ENCODE measurements at places on chromosomes 16 and 17. TPM values are rescaled to one million over a fixed set of nuclear protein-coding genes. Genes with fewer than 3 reads are reported as not detected.

- no peaks in the 10 kb centered on the region for H3K4me1 ChIP-seq
- no peak overlapping the region for H3K27ac ChIP-seq
Measured at GRCh38 chr17:43637563-43638323, 24.0 kb downstream of the MEOX1 start.

DNA sequence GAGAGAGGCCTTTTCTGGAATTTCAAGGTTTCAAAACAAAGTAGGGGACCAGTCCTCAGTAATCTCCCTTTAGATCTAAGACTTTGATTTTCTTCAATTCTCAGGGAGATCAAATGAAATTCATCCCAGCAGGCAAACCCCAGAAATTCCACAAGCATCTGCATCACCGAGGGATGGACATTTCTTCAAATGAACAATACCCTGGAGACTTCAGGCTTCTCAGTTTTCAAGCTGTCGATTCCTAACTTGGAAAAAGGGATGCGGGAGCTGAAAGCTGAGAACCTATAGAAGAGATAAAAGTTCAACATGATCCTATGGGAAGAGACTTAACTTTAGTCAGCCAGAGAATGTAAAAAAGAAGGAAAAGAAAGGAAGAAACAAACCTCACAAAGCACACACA, 296.9 kb upstream of the CDH5 start:
- peaks cover 3% of the 10 kb centered on the region for H3K4me1 ChIP-seq
- no peak overlapping the region for H3K4me3 ChIP-seq
- no peaks in the 10 kb centered on the region for H3K27me3 ChIP-seq
- H3K27ac ChIP-seq = no peak overlapping the region

DNA sequence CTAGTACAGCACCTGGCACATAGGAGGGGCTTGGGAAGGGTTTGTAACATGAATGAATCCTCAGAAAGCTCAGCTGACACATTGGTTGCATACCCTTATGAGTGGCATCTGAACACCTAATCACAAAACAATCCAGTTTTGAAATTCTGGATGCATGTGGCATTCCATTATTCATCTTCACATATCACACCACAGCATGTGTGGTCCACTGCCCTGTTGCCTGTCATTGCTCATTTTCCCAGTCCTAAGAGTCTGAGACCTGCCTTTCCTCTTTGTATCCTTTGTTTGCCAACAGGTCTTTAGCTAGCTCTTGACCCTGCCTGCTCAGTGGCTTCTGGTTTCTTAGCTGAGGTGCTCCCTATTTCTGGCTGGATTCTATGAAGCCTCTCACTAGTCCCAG, 170.8 kb upstream of the ASIC2 start:
- H3K4me3 ChIP-seq = no peak overlapping the region
- no peaks in the 10 kb centered on the region for H3K4me1 ChIP-seq
- no peak for DNase-seq
- no peak overlapping the region for H3K27ac ChIP-seq

DNA sequence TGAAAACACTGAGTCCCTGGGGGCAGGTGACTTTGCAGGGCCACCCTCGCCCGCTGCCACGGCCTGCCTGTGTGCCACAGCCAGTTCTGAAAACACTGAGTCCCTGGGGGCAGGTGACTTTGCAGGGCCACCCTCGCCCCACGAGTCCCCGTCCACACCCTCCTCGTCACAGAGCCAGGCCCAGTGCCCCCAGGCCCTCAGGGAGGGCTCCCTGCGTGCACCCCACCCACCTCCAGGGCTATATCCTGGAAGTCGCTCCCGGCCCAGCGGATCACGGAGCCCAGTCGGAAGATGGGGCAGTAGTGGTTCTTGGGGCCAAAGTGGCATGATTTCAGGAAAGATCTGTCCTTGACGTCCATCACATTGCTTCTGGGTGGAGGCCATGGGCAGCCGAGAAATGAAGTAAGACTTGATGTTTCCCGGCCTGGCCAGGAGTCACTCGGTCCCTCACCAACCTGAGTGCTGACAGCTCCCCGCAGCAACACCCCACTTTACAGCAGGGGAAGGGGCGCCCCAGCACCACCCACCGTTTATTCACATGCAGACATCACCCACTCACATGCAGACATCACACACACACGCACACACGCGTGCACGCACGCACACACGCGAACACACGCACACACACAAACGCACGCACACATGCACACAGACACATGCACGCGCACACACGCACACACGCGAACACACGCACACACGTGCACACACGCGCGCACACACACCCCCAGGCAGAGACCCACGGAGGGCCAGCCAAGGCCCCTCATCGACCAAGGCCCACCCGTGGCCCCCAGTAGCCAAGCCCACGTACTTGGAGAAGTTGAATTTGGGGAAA, 6.5 kb downstream of the P2RX5 start:
- no peak for DNase-seq
- H3K4me3 ChIP-seq = no peak overlapping the region
- H3K4me1 ChIP-seq = no peaks in the 10 kb centered on the region
- no peaks in the 10 kb centered on the region for H3K36me3 ChIP-seq
- no peak overlapping the region for H3K27ac ChIP-seq

GRCh38 chr16:19136549-19137196, 22.9 kb downstream of the ITPRIPL2 start:
- H3K36me3 ChIP-seq = no peaks in the 10 kb centered on the region
- no peak overlapping the region for H3K27ac ChIP-seq
- peaks cover 32% of the 10 kb centered on the region for H3K4me1 ChIP-seq
- peak; percentile 66 for DNase-seq
- no peak overlapping the region for H3K4me3 ChIP-seq

DNA sequence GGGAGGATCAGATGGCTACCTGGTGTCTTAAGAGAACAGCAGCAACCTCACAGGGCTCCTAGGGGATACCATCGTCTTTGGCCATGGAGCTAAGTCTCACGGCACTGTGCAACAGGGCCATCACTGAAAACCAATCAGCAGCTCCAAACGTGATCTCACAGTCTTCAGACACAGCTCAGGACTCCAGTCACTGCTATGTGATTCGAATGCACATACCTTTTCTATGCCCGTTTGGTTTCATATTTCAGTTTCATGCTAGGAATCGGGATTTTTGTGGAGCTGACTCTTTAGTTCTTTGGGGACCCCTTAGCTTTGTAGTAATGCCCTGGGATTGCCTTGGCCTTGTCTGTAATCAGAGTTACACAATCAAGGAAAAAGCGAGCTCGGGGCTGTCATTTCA, 162.8 kb upstream of the CDH11 start:
- no peak for DNase-seq
- no peak overlapping the region for H3K27ac ChIP-seq
- H3K4me1 ChIP-seq = no peaks in the 10 kb centered on the region

DNA sequence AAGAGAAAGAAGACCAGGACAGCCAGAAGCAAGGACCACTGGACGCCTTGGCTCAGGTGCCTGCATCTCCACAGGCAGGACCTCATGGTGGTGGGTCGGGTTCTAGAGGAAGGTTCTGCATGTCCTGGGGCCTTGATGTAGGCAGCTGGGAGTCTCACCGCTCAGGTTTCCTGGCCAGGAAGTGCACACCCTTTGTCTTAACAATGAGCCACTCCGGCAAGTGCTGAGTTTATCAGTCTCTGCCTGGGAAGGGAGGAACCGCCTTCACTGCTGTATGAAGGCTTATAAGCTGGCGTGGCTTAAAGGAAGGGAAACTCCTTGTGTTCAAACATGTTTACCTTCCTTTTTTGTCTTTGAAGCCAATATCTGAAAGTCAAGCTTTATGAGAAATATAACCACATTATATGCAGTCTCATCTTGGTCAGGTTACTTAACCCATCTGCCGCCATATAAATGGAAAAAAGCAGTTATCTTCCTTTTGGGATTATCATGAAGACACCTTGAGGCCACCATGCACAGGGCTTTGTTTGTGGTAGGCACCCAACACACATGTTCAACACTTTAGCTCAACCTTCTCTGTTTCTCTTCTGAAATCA, at the start of gene ST6GALNAC1:
ST6GALNAC1 (minus strand) TSS at position 205 of the 596 bp plus-strand sequence; CDS start at position 86, 119 bp downstream.
- no peak for DNase-seq
- no peaks in the 10 kb centered on the region for H3K4me1 ChIP-seq
- peaks cover 36% of the 10 kb centered on the region for H3K27me3 ChIP-seq

- H3K27ac ChIP-seq = peak overlapping the region; percentile 45
- H3K4me1 ChIP-seq = peaks cover 14% of the 10 kb centered on the region
- peak overlapping the region; percentile 88 for H3K4me3 ChIP-seq
- no peaks in the 10 kb centered on the region for H3K27me3 ChIP-seq
- DNase-seq = peak; percentile 53
Measured at GRCh38 chr17:81666092-81666341, 388 bp downstream of the OXLD1 start.

DNA sequence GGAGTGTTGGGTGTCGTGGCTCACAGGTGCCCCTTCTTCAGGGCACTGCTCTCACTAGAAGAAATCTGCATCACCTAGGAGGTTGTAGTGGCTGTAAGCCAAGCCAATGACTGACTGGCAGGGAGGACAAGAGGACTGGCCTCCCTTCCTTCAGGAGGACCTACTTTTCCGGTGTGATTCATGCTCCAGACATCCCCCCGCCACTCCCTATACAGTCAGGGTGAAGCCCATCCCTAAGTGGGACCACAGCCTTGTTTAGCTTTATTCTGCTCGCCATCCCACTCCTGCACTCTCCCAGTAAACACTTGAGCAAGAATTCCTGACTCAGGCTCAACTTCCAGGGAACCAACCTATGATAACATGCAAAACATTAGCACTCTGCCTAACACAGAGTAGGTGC, 67.0 kb downstream of the PLCG2 start:
- H3K27me3 ChIP-seq = peaks cover 6% of the 10 kb centered on the region
- H3K27ac ChIP-seq = no peak overlapping the region
- DNase-seq = no peak
- H3K36me3 ChIP-seq = no peaks in the 10 kb centered on the region

DNA sequence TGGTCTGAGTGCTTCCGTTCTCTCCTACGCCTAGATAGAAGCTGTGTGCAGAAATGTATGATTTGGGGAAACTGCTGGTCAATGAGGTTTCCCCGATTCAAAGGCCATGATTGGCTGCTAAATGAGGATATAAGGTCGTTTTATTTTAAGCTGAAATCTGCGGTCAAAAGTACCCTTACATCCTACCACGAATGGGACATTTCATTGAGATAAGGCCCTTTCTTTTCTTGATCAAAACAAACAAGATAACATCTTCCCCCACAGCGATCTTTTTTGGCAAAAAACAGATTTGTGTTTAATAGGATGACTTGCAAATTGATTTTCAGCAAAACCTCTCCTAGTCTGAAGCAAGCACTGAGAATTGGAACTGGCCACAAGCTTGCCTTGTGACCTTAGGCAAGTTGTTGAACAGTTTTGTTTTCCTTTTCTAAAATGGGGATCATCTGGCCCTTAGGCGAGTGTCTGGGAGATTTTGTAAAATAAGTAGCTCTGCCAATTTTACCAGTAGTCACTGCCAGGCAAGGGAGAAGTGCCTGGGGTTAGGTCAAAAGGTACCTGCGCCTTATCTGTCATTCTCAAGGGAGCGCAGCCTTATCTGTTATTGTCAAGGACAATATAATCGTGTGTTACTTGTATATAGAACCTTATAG, 635 bp downstream of the SCPEP1 start:
- 0 out of 2 replicates have a peak, but pooled peaks cover 6% of the 10 kb centered on the region for H3K4me1 ChIP-seq
- H3K4me3 ChIP-seq = peak overlapping the region; percentile 88
- no peaks in the 10 kb centered on the region for H3K36me3 ChIP-seq
- H3K27ac ChIP-seq = no peak overlapping the region
- peak; percentile 23 for DNase-seq
- H3K27me3 ChIP-seq = no peaks in the 10 kb centered on the region

GRCh38 chr16:66324815-66325515, 41.5 kb upstream of the CDH5 start:
- no peak overlapping the region for H3K4me3 ChIP-seq
- H3K27me3 ChIP-seq = peaks cover 14% of the 10 kb centered on the region
- peak; percentile 53 for DNase-seq
- no peaks in the 10 kb centered on the region for H3K4me1 ChIP-seq

- no peaks in the 10 kb centered on the region for H3K27me3 ChIP-seq
- H3K4me3 ChIP-seq = no peak overlapping the region
- no peak overlapping the region for H3K27ac ChIP-seq
Measured at GRCh38 chr16:85036236-85037049, 8.8 kb downstream of the KIAA0513 start.

The CCL17 gene
- total RNA-seq = not detected

The TSNAXIP1 gene
- total RNA-seq = 0.65 TPM
